Effector memory CD8-positive, alpha-beta T cell (primary cell): ENCODE measurements at places on chromosomes 3 and 15.

GRCh38 chr15:68228143-68228970 lies 1.2 kb downstream of the CLN6 start:
- no peak for DNase-seq
- H3K4me3 ChIP-seq = peak overlapping the region; percentile 87
- peaks cover 23% of the 10 kb centered on the region for H3K4me1 ChIP-seq
- H3K36me3 ChIP-seq = peaks cover 6% of the 10 kb centered on the region

- peaks cover 4% of the 10 kb centered on the region for H3K36me3 ChIP-seq
- no peaks in the 10 kb centered on the region for H3K27me3 ChIP-seq
- H3K4me1 ChIP-seq = peaks cover 5% of the 10 kb centered on the region
- H3K4me3 ChIP-seq = no peak overlapping the region
Observed at GRCh38 chr15:42772144-42772543, 35.2 kb upstream of the CDAN1 start.

- peaks cover 6% of the 10 kb centered on the region for H3K4me1 ChIP-seq
- no peak for DNase-seq
- H3K4me3 ChIP-seq = no peak overlapping the region
- no peak overlapping the region for H3K27ac ChIP-seq
- H3K36me3 ChIP-seq = peaks cover 3% of the 10 kb centered on the region
- no peaks in the 10 kb centered on the region for H3K27me3 ChIP-seq
Observed at GRCh38 chr3:42746455-42747450, 26.3 kb downstream of the CCDC13 start.

GRCh38 chr15:70522323-70522966 lies 240.9 kb downstream of the UACA start:
- H3K4me1 ChIP-seq = peaks cover 27% of the 10 kb centered on the region
- H3K27me3 ChIP-seq = no peaks in the 10 kb centered on the region
- DNase-seq = no peak
- H3K27ac ChIP-seq = no peak overlapping the region
- no peak overlapping the region for H3K4me3 ChIP-seq
